ENCODE measurements at places on chromosomes 1 and 21. TPM values are rescaled to one million over a fixed set of nuclear protein-coding genes. Genes with fewer than 3 reads are reported as not detected.

Gene TMEM9
- total RNA-seq = 16.1 TPM

Gene RGSL1
- not detected for total RNA-seq

Gene PPIAL4G
- total RNA-seq = 1.0 TPM

Gene CDC14A
- 50.3 TPM for total RNA-seq

Gene PAPPA2
- 0.12 TPM for total RNA-seq

Gene IL23R
- 6.8 TPM for total RNA-seq

Gene S100A9
- 3.9 TPM for total RNA-seq

Gene PPFIA4
- 6.4 TPM for total RNA-seq

Gene U2AF1
- 5.5 TPM for total RNA-seq

Gene FLG2
- total RNA-seq = not detected

Gene MYBPH
- total RNA-seq = not detected

Gene LMNA
- total RNA-seq = 32.7 TPM

Gene AXDND1
- not detected for total RNA-seq

Gene C1orf116
- total RNA-seq = not detected

Gene GRIK3
- not detected for total RNA-seq

Gene KCNA2
- total RNA-seq = 10.7 TPM

Gene NOS1AP
- not detected for total RNA-seq

Gene CCDC28B
- total RNA-seq = 33.2 TPM

Gene VAV3
- 2.0 TPM for total RNA-seq

Gene DRAM2
- 27.6 TPM for total RNA-seq
